CD4-positive, alpha-beta T cell treated with Interleukin-15 for 1 hour (primary cell): ENCODE measurements at places on chromosomes 12 and 14.

- no peak for DNase-seq
Observed at GRCh38 chr12:92465786-92466295, 236.9 kb upstream of the PLEKHG7 start.

DNA sequence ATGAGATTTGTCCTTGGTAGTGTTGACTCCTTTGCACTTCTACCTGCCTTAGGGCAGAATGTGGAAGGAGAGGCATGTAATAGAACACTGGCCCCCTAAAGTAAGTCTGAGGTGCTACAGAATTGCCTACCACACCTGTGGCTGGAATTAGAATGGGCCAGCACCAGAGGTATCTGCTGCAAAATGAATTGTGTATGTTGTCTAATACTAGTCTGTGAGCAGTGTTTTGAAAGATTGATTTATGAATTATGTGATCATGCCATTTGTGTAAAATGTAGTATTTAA is 5.7 kb upstream of the STYX start:
- no peak for DNase-seq

GRCh38 chr12:104177663-104178501 is 37.7 kb upstream of the TXNRD1 start:
- no peak for DNase-seq

GRCh38 chr14:32211068-32211404 is 8.0 kb upstream of the RNU6-8 start:
- no peak for DNase-seq

GRCh38 chr12:15322164-15323061 is at the start of gene PTPRO:
TSS of gene PTPRO (plus strand) at chr12:15322508.
- no peak for DNase-seq

DNA sequence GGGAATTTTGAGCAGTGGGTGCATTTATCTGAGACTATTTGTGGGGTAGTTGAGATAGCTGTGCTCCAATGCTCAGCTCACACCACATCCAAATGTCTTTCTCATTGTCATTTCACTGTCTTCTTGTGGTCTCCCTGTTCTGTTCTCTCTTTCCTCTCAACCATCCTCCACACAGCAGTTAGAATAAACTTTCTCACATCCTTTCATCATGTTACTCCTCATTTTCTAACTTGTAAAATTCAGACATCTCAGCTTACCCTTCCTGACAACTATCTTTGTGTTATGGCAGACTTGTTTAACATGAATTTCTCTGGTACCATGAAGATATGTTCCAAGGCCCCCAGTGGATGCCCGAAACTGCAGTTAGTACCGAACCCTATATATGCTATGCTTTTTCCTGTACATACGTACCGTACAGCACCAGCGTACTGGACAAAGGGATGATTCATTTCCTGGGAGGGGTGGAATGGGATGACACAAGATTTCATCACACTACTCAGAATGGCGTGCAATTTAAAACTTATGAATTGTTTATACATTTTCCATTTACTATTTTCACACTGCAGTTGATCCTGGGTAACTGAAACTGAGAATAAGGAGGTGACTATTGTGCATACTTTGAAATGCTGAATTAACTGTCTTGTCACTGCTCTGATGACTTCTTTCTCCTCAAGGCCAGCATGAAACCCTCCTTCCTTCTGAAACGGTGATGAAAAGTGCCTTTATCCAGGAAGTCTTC is 177.1 kb upstream of the SLC38A2 start:
- peak; percentile 26 for DNase-seq

GRCh38 chr12:129949651-129950050 is 45.8 kb upstream of the TMEM132D start:
- no peak for DNase-seq

GRCh38 chr12:65536876-65537681 is 258.6 kb downstream of the MSRB3 start:
- no peak for DNase-seq

GRCh38 chr14:104724981-104725771 is 1.1 kb downstream of the ADSS1 start:
- no peak for DNase-seq

DNA sequence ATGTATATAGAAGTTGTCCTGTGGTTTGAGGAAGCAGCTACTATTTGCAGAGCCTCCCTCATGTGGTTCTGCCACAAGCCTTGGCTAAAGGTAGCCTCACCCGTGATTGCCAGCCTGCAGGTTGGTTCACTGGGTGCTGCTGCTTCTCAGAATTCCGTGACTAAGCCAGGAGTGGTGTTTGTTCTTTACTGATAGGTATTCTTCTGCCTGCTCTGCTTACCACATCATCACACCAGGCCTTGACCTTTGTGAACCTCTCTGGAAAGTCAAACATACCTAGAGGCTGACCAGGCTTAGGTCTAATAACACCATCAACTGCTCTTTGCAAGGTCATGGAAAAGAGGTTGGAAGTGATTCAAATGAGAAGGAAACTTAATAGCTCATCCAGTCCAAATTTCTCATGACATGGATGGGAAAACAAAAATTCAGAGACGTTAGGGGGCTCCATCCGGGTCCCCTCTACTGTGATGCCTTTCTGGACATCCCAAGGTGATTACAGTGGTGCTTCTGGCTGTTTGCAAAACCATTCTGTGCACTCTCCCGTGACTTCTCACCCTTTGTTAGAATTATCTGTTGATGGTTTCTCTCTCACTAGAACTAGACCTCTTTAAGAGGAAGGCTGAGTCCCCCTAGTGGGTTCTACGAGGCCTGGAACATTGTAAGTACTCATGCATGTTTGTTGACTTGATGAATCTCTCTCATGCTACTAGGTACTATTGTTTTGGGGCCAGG is 8.5 kb upstream of the SOCS2 start:
- no peak for DNase-seq
